ENCODE measurements at places on chromosomes 13 and 19.

DNA sequence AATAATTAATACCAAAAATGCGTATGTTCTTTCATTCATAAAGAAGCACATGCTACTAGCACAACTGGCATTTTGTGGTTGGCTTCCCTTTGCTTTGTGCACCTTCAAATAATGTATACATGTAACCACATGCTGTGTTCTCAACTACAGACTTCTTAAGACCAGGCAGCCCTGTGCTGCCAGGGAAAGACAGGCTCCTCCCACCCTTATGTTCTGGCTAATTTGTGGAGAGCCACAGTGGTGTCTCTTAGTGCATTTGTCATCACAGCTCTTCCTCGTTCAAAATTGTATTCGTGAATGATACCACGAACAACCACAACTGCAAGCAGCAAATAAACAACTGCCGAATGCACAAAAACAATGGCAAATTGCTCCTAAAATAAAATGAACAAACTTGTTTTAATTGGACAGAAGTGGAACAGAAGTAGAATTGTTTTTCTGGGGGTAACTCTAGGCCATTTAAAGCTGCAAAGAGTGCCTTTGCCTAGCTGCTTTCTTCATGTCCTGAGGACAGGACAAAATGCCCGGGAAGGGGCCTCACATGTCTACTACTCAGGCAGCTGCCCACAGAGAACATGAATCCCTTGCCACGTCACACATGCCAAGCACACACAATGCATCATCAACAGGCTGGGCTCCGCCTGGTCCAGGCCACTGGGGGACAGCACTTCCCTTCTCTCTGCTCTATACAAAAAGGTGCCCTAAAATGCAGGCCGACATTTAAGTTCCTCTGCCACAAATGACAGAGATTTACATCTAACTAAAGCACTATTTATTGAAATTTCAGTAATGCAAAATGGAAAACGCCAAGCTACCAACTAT lies 21.7 kb downstream of the IRS2 start:
- DNase-seq: no peak

GRCh38 chr13:49532593-49532992 lies 36.8 kb downstream of the PHF11 start:
- no peak for DNase-seq

DNA sequence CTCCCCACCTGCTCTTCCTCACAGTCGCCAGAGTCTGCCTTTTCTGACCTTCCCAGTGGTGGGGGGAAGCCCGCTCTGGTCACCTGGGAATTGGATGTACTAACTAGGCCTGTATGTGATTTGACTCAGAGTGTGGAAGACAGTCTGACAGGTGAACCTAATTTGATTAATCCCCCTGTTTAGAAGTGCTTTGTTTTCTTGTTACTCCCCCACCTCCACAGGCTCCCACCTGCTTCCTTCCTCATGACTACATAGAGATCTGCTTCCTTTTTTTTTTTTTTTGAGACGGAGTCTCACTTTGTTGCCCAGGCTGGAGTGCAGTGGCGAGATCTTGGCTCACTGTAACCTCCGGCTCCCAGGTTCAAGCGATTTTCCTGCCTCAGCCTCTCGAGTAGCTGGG lies 44.0 kb downstream of the COG3 start:
- no peak for DNase-seq

GRCh38 chr13:26646603-26647002 lies 89.1 kb downstream of the WASF3 start:
- DNase-seq: no peak

GRCh38 chr19:14370940-14371280 lies 10.3 kb upstream of the ADGRE5 start:
- DNase-seq: no peak

DNA sequence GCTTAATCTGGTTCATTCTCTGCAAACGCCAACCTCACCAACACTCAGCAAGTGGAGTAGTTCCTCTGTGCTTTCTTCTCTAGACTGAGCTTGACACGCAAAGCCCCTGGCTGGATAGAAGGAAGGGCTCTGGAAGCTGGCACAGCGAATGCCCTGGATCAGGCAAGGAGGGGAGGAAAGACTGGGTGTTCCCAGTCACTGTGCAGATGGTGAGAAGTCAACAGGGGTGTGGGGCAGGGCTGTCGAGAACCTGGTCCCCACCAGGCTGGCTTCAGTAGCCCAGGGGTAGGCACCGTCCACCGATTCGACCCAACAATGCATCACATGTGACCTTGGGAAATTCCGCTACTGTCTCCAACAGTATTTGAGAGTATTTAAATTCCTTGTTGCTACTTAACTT lies 65.5 kb downstream of the TSHZ3 start:
- DNase-seq: no peak

DNA sequence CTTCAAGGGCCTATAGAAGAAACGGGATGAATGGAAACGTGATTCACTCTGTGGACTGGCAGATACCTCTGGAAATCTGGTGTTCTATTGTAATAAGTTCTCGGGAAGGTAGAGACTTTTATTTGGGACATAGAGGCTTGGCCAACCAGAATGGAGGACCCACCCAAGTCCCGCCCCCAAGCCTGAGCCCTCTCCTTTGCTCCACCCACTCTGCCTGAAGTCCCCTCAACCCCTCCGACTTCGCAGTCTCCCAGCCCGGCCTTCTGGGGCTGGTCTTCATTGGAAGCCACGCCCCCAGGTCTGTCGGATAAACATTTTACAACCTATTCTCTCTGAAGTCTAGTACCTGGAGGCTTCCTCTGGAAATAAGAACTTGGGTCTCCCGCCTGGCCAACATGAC lies 16.9 kb downstream of the FBXL12 start:
- no peak for DNase-seq

DNA sequence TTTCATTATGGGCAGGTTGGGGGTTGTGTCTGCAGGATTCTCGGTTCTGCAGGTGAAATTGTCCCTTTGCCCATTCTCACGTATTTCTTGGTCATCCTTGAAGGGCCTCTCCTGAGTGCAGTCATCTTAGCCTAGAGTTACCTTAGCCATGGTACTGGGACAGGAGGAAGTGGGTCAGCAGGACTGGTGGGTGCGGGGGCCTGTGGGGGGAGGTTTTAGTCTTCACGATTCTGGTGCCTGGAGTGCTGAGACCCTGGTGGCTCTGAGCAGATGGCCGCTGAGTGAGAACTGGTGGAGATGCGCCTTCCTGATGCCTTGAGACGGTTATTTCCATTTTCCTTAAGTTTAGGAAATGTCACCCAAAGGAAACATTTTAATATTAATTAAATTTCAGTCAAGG lies 11.8 kb downstream of the COL4A2 start:
- no peak for DNase-seq

- no peak for DNase-seq
Measured at GRCh38 chr19:5530701-5531100, 37.1 kb downstream of the TINCR start.

GRCh38 chr13:112880221-112880641 lies 88.8 kb upstream of the MCF2L start:
- DNase-seq: no peak

DNA sequence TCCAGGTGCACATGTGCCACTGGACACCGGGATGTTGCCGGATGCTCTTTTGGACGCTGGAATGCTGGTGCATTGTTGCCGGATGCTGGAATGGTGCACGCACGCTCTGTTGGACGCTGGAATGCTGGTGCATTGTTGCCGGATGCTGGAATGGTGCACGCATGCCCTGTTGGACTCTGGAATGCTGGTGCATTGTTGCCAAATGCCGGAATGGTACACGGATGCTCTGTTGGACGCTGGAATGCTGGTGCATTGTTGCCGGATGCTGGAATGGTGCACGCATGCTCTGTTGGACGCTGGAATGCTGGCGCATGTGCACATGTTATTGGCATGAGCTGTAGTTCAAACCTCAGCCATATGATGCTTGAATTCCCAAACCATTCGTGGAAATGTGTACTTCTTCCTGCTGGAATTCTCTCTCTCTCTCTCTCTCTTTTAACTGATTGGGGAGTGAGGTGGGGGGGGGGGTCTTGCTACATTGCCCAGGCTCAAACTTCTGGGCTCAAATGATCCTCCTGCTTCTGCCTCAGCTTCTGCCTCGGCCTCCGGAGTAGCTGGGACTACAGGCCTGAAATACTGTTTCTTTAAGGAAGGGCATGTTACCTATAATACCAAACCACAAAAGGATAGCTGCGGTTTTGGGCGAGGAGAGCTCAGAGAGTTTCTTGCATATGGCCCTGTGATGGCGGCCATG lies 1.2 kb upstream of the MCF2L start:
- DNase-seq: no peak

- DNase-seq: no peak
Measured at GRCh38 chr13:78383071-78383484, 220.3 kb downstream of the POU4F1 start.

GRCh38 chr19:7636691-7637373 lies at the start of gene STXBP2:
TSS of gene STXBP2 (plus strand) at chr19:7637110. CDS start at chr19:7637150, 40 bp downstream.
- peak; percentile 49 for DNase-seq

GRCh38 chr13:65959305-65959704 lies 1270.8 kb downstream of the PCDH9 start:
- DNase-seq: no peak

- no peak for DNase-seq
Measured at GRCh38 chr13:39954476-39954875, 299.0 kb downstream of the COG6 start.
